HEK293T (cell line): ENCODE measurements at places on chromosomes 16 and 17.

DNA sequence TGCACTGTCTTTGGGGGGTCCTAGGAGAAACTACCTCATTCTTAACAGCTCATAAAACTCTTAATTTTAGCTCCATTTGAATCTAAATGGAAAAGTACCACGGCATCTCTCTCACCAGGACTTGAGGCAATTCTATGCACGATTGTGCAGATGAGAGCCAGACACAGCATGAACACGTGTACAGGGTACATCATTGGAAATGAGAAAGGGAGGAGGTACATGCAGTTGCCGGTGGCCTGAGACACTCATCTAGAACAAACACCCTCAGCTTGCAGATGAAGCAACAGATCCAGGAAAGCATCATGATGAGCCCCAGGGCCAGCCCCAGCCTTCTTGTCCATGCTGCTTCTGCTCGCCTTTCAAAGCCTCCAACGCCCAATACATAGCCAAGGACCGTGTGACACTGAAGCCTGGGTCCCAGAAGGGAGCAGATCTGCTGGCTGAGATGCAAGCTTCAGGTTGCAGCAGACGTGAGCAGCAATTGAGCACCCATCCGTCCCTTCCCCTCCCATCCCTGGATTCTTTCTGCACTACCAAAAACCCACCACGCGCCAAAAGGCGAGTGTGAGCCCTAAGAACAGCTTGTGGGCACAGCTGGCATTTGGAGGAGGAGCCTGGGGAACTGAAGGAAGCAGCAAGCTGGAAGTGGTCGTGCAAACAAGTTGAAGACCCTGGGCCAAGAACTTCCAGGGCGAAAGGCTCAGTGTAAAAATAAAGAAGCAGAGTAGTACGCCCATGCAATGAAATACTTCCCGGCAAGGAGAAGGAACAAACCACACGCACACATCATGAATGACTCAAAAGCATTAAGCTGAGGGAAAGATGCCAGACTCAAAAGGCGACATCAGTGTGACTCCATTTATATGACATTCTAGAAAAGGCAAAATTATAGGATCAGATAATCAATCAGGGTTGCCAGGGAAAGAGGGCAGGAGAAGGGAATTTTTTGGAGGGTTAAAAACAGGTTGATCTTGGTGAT, 7.3 kb upstream of the RCVRN start:
- no peak for DNase-seq

DNA sequence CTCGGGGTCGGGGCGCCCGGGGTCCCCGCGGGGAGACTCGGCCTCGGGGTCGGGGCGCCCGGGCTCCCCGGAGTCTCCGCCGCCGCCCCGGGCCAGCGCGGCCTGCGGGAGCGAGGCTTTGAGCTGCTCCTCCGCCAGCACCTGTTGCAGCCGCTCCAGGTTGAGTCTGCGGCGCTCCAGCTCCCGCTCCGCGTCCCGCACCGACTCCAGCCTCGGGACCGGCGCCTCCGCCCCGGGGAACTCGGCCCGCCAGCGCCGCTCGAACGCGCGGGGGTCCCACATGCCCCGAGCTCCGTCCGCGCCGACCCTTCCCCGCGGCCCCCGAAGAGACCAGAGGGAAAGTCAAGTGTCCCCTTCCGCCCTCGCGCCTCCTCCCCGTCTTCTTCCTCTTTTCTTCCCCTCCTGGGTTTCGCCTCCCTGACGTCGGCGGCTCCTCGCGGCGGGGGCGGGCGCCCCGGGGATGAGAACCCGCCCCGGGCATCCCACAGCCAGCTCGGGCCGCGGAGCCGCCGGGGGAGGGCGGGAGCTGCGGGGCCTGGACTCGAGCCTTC, 40.8 kb upstream of the BHLHA9 start:
- peak; percentile 47 for DNase-seq

DNA sequence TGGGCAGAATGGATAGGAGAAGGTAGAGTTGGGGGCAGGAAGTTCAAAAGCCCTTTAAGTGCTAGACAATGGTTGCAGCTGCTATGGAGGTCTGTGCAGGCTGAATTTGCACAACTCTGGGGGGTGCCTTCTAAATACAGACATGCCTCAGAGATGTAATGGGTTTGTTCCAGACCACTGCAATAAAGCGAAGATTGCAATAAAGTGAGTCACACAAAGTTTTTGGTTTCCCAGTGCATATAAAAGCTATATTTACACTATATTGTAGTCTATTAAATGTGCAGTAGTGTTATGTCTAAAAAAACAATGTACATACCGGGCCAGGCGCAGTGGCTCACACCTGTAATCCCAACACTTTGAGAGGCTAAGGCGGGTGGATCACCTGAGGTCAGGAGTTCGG, 60.5 kb upstream of the MYOCD start:
- no peak for DNase-seq

DNA sequence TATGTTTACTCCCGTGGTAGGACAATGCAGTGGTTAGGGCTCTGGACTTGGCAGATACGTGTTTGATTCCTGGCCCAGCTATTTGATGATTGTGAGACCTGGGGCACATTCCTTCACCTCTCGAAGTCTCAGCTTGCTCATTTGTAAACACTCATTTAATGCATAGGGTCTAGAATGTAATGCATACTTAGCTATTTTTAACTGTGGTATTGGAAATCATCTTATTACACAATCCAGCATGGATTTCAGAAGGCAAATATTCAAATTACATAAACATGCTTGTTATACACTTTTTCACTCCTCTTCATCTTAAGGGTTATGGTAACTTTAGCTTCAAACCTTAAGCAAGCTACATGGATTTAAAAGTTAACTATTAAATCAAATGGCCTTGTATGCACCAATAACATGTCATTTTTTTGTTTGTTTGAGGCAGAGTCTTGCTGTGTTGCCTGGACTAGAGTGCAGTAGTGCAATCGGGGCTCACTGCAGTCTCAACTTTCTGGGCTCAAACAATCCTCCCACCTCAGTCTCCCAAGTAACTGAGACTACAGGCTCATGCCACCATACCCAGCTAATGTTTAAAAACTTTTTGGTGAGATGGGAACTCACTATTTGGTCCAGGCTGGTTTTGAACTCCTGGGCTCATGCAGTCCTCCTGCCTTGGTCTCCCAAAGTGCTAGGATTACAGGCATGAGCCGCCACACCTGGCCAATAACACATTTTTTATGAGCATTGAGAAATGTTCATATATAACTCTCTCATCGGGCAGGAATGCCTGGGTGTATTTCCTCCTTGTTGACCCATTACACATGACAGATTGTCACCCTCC, 52.5 kb downstream of the VAT1L start:
- no peak for DNase-seq

DNA sequence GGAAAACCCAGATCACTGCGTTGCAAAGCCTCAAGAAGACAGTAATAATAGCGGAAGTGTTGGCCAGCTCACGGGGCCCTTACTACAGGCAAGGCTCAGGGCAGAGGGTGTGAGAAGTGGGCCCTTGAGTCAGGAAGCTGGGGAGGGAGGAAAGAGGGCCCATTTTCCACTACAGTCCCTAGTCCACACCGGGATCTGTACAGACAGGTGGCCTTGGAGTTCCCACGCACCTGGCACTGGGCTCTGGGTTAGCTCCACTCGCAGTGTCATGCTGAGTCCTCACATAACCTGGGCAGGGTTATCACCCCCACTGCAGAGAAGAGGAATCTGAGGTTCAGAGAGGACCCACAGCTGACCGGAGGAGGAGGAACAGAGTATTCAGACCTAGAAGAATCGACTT, 16.8 kb upstream of the MTSS2 start:
- no peak for DNase-seq

- no peak for DNase-seq
These were observed 7.6 kb downstream of the GPR142 start for GRCh38 chr17:74374858-74375257.

DNA sequence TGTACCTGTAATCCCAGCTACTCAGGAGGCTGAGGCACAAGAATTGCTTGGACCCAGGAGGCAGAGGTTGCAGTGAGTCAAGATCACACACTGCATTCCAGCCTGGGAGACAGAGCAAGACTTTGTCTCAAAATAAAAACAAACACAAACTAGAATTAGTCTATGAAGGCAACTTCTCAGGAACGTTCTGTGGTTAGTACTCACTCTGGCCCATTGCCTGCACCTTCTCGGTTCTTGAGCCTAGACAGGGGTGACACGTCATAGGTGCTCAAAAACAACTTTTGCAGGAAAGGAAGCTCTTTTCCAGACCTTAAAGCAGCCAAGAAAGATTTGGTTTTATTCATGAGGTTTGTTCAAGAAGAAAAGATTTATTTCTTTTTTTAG, 22.3 kb upstream of the CNOT1 start:
- DNase-seq: no peak

GRCh38 chr16:68893710-68894705, 50.7 kb downstream of the TANGO6 start:
- peak; percentile 14 for DNase-seq

DNA sequence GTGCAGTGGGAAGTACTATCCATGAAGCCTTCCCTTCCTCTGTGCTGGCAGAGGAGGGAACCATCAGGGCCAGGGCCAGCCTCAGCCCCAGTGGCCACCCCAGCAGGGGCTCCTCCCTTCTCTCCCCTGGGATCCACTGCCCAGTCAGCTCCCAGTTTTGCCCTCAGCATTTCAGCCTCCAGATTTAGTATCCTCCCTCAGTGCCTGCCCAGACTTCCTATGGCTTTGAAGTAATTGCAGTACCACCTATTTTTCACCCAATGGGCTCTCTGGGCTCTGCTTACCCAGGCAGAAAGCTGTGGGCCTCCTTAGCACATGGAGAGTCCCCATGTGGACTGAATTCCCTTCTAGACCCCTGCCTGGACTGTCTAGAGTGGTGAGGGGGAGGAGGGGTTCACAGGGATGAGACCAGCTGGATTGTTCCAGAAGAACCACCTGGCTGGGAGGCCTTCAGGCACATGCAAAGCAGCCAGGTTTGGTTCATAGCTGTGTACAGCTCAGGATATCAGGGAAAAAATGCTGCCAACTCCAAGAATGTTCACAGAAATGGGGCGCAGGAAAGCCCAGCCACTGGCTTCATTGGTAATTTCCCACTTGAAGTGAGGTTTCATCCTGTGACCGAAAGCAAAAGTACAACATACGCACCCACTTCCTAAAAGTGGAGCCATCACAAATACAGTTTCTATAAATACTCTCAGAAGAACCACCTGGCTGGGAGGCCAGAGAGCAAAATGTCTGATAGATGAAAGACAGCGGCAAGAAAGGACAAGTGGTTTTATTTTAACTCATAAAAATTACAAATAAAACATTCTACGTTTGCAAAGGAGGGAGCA, 15.2 kb upstream of the HERPUD1 start:
- DNase-seq: no peak

DNA sequence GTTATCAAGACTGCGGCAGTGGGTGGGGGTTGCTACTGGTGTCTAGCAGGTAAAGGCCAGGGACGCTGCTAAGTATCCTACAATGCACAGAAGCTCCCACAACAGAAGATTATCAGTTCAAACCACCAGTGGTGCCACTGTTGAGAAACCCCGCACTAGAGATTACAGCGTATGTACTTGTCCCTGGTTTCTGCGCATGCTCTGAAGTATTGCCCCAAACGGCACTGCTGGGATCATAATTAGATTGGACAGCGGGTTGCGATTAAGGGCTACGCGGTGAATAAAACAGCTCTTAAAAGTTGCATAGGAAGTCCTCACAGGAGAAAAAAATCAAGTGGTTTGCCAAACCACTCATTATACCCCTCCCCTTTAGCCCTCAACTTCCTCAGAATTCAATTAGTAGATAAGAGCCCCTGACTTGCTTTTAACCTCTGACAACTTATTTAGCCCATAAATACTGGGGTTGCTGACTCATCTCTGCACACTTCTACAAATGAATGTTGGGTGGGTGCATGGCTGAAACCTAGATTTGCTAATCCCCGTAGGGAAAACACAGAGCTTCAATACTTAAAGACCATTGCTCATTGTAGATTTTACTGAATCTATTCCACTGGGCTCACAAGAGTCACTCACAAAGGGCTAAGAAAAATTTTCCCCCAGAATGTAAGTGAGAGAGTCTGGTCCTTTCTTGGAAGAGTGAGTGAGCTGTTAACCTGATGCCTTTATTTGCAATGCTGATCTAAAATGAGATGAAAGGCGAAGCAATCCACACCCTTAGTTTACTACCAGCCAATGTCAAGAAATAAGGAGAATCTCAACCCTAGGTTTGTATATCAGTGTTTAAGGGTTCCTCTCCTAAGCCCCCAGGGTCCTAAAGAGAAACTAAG, 91.8 kb downstream of the RGS9 start:
- peak; percentile 55 for DNase-seq

- DNase-seq: peak; percentile 86
These were observed 196.7 kb upstream of the GSE1 start for GRCh38 chr16:85416228-85417109.

DNA sequence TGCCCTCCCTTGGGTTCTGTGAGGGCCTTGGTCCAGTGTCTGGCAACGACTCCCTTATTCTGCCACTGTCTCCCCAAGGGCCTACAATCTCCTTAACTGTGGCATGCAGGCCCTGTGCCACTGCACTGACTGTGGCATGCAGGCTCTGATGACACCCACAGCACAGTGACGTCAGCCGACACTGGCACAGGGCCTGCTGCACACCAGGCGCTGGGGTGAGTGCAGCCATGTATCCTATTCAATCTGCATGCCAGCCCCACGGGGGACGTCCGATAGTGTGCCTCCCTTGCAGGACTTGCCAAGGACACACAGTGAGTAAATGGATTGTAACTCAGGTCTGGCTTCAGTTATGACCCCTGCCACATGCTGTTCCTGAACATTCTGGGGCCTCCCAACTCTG, 39.8 kb upstream of the RASD1 start:
- no peak for DNase-seq
